Suppressor macrophage treated with lipopolysaccharide for 1 hour (primary cell): ENCODE measurements at places on chromosomes 1 and 21.

DNA sequence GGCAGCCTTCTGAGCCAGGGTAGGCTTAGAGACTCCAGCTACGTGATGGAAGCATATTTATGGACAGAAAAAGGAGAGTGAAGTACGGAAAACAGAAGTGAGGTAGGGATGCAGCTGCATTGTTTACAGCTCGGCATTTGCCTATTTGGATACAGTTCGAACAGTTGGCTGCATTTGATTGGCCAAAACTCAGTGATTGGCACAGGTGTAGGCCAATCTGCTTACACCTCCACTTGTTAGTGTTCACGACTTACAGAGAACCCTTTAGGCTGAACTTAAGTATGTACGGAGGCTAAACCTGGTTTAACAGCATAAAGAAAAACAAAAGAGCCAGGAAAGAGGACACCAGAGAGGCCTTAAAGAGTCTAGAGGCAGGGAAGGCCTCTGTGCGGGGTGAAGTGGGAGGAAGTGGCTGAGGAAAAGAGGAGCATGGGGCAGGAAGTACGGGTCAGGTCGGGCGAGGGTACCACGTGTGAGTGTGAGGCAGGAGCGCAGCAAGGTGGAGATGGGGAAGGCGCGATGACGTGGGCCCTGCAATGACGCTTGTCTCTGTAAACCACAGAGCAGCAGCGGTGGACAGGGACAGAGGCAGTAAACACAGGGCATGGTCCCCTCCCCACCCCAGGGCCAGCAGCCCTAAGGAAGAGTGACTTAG lies 32.0 kb downstream of the RSPH1 start:
- peak; percentile 57 for DNase-seq

GRCh38 chr1:47686731-47687630 lies 249.1 kb downstream of the FOXD2 start:
- DNase-seq, result no peak

DNA sequence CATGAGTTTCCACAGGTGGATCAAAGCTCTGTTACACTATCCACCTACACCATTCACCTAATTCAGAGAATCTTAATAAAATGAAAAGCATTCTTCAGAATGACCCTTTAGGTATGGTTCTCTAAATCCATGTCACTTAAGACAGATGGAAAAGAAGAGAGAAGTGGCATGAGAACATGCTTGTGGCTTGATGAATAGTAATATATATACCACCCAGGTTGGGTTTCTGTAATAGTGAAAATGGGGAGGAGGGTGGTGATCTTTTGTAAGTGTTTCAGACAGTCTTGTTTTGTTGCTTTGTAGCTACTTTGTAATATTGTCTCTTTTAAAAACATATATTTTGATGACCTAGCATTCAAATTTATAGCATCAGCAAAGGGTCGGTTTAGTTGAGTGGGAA lies 469.8 kb downstream of the USP25 start:
- no peak for DNase-seq

DNA sequence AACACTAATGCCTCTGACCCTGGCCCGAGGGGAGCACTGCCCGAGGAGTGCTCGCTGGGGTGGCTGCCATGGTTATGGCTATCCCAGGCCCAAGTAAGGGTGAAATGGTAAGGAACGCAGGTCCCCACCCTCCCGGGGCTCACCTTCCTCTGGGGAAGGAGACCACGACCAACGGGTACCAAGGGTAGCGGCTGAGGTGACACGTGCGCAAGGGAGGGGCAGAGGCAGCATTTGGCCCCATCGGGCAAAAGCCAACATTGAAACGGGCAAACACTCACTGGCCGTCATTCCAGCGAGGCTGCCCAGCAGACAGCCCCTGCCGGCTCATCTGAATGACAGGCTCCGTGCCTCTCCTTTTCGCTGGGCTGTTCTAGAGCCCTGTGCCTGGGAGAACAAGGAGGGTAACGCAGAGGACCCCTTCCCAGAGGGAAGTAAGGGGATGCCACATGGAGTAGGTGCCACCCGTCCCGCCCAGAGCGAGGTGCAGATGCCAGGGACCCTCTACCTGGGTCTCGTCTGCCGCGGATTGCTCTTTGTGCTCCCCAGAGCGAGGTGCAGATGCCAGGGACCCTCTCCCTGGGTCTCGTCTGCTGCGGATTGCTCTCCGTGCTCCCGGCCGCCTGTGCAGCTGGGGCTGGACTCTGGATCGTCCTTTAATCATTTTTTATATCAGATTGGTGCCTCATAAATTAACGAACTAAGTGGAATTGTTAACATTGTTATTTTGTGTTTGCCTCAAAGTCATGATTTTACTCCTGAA lies 16.2 kb downstream of the ACTRT2 start:
- no peak for DNase-seq

- DNase-seq, result no peak
Measured at GRCh38 chr1:156898161-156898566, 4.6 kb downstream of the PEAR1 start.

- no peak for DNase-seq
Measured at GRCh38 chr1:244165701-244166100, 114.6 kb downstream of the ZBTB18 start.

DNA sequence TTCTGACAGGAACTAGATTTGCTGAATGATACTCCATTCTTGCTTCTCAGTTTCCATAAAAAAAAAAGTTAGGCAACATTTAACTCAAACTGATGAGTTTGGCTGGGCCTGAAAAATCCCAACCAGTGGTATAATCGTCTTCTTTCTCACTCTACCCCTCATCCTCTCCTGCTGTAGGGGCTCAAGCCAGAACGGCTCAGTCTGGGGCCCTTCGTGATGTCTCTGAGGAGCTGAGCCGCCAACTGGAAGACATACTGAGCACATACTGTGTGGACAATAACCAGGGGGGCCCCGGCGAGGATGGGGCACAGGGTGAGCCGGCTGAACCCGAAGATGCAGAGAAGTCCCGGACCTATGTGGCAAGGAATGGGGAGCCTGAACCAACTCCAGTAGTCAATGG lies 1.6 kb downstream of the TXLNA start:
- no peak for DNase-seq

DNA sequence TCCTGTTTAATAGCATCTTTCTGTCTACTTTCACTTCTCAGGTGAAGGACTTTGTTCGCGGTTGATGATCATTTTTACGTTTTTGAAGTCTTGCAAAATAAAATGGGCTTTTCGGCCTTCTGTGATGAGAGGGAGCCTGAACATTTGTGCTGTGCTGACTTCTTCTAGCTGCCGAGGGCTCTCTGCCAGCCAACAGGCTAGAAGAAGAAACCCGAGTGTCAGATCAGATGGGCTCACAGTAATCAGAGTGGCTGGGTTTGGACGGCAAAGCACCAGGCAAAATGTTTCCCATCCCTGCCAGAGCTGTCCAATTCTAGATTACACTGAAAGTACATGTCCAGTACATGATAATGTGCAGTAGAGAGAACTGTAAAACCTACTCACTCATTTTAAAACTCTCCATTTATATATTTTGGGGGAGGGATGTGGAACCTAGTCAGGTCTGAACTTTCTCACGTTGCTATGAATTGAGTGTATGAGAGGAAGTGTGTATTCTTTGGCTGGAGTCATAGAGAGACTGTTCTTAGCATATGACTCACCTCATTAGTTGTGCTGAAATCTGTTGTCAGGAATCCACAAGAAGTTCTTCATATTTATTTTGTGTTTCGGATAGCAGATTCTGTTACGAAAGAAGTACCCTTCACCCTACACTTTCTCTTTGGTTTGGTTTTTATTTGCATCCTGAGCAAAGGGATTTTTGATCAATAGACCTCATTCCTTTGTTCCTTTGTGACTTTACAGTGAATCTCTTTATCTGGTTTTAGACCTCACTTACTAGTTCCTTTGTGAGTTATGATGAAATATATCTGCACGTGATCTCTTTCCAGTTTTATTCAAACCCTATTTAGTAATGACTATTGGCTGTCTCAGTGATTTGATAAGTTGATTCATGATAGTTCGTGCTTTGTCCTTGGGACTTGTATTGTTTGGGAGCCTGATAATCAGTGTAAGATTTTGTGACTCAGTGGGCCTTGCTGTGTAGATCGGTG lies 4.8 kb downstream of the ATP1A1 start:
- peak; percentile 92 for DNase-seq

DNA sequence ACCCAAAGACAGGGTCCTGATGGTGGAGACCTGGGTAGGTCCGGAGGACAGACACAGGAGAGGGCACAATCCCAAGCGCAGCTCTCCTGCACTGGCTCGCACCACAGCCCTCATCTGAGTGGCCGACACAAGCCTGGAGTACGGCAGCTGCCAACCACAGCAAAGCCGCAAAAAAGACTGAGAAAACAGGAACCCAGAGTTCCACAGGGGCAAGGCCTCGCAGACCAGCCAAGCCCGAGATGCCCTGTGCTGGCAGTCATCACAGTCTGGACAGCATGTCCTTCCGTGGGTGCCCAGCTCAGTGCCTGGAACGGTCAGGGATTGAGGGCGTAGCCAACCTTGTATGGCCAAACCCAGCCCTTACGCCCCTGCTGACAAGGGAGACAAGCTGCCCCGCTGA lies 11.4 kb downstream of the ZBTB48 start:
- peak; percentile 64 for DNase-seq

DNA sequence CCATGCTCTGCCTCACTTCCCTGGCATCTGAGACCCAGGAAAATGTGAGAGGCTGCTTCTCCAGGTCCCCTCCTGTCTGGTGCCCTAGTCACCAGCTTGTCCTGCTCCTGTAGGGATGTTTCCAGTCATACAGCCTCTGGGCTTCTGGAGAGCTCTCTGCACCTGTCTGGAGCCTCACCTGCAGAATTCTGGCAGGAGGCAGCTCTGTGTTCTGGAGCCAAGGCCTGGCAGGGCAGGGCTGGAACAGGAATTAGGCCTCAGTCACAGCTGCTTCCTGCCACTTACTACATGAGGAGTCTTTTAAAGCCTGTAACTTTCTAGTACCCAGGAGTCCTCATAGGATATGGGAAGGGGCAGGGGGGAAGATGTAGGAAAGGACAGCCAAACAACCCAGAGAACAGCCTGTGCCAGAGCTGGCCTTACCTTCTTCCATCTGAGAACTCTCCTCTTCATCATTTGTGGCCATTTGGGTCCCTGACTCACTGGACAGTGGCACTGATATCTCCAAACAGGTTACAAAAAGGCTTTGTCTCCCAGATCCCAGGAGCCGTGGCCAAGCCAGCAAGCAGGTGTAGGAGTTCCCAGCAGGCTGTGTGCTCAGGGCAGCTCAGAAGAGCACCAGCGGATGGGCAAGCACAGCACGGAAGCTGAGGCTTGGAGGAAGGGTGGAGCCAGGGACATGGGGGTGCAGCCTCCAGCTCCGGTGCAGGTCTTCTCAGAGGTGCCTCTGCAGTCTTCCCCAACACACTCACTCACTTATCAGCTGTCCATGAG lies 31.4 kb upstream of the ARTN start:
- DNase-seq, result no peak

GRCh38 chr1:17194615-17195528 lies 10.1 kb upstream of the PADI1 start:
- DNase-seq, result no peak

- peak; percentile 93 for DNase-seq
Measured at GRCh38 chr1:234970401-234970730, 158.3 kb downstream of the TOMM20 start.

DNA sequence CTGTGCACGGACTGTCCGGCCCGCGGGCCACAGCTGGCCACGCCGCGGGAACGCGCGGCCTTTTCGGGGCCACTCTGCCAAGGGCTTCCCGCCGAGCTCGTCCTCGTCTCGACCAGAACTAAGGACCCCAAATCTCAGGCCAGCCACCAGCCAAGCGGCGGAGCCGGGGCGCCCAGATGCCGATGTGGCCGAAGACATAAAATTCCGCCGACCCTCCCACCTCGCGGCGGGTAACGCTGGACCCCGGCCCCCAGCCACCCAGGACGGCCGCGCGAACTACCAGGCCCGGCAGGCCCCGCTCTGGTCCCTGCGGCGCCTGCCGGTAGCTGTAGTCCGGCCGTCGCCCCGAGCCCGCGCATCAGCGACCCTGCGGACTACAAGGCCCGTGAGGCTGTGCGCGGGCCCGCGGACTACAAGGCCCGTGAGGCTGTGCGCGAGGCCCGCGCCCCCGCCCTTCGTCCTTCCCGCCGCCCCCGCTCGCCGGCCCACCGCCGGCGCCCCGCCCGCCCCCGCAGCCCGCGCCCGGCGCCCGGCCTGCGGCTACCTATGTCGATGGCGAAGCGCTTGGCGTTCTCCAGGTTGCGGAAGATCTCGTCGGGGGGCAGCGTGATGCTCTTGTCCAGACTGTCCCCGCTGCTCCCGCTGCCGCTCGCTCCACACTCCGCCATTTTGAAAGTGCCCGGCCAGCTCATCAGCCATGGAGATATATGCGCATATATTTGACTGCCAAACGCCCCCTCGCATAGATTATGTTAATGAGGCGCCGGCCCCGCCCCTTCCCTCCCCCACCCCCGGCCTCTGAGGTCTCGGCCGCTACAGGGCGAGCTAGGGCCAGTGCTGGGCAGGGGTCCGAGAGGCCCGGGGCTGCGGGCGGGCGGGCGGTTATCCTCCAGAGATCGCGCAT lies at the start of gene PANK4:
Gene PANK4, minus strand, starts transcription at position 677 of the 904 bp plus-strand sequence. Its CDS starts 9 bp downstream, at position 668.
- DNase-seq, result peak; percentile 98

DNA sequence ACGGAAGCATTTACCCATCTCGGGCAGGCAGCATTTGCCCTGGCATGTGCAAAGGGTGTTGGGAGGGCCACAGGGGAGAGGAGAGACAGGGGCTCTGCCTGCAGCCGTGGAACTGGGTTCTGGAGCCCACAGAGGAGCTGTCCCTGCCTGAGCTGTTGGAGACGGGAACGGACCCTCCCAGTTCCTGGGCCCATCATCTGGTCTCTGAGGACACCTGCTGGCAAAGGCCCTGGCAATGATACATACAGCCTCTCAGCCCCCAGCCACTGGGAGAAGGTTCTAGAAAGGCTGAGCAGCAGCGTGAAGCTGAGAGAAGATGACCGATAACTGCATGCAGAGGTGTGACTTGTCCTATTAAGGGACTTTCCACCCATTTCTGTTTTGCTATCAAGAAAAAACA lies 31.4 kb downstream of the FAAP20 start:
- DNase-seq, result no peak

DNA sequence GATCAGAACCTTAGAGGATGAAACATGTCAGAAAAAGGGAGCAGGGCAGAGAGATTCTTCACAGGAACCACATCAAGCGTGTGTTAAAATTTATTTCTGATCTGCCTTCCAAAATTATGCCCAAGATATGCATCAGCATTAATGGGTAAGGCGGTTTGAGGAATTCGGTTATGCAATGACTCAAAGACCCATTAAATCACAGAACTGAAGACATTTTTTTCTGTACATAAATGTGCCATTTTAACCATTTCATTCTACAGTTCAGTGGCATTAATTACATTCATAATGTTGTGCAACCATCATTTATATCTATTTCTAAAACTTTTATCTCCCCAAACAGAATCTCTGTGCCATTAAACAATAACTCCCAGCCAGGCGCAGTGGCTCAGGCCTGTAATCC lies 43.4 kb downstream of the CNST start:
- DNase-seq, result no peak
